ENCODE measurements at places on chromosomes 16 and 17.

- no peak for DNase-seq
These were observed 162.3 kb downstream of the MSI2 start for GRCh38 chr17:57418463-57419246.

DNA sequence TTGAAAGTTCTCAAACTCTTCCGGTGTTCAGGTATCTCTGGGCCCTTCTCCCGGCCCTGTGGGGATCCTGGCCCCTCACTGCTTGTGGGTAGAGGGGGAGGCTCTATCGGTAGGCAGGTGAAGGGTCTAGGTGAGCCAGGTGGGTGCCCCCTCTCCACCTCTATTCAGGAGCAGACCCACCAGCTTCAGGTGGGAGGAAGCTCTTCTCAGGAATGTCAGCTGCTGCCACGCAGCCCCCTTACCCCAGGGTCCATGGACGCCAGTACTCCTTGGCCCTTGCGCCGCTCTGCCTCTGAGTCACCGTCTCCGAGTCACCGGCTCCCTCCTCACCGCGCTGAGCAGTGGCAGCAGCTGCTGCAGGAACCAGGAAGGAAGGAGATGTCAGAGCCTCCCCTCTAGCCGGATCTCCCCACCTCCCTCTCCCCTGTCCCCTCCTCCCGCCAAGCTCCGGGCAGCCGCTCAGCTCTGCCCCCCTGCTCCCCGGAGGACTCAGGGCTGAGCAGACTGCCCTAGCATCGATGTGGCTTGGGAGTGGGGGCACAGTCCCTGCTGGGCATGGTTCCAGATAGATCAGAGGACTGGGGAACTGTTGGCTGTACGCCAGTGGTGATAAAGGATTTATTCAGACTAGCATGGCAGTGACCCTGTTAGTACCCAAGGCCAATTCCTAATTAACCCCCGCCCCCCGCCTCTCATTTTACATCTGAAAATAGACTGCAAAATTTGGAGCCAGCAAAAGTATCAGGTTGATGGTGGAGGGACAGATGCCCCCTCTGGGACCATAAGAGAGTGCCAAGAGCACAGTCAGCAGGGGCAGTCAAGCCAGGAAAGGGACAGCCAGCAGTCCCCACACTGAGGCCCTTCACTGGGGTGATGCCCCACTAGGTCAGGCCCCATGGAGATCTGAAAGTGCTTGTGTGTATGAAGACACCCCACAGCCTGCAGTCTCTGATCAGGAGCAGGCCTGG lies at the start of gene OSBPL7:
Gene OSBPL7, minus strand, starts transcription at position 371 of the 968 bp plus-strand sequence. CDS start 1,516 bp downstream, outside the sequence.
- DNase-seq: peak; percentile 93

DNA sequence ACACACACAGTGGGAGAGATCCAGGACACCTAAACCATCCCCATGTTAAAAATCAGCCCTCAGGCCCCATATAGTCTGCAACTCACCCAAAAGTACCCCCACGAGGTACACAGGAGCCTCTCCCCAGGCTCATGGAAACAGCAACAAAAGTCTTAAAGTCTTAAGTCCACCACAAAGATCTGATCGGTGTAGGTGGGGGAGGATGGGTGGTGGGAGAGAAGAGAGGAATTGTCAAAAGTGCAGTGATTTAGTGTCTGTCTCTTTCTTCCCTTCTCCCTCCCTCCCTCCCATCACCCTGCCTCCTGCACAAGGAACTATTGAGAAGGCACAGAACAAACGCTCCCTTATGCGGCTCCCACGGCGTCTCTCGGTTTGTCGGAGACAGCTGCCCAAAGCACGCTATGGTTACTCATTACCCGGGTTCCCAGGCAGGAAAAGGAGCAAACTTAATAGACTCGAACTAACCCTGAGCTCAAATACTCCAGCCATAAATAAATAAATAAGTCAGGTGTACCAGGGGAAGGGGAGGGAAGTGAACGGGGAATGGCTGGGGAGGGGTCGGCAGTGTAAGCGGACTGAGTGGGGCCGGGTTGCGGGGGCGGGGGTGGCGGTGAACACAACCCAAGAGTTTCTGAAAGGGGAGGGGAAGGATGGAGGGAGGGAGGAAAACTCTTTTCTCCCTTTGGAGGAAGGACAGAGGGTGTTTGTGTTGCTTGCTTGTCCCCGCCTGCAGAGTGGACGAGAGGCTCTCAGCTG lies 477.4 kb downstream of the SLC39A11 start:
- no peak for DNase-seq

DNA sequence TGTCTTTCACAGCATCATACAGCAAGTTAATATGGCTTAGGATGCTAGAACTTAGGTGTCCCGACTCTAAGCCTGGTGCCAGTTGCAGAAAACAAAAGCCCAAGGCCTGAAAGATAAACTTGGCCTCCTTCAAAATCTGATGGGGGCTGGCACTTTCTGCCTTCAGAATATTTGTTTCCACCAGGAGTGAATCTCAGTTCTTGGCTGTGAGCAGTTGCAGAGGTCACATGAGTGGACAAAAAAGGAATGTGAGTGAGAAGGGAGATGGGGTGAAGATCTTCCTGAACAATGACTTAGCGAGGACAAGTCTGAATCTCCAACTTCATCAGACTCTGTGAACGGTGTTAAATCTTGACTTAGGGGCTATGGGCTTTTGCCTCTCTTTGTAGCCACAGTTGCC lies 46.6 kb downstream of the HOXB1 start:
- no peak for DNase-seq

DNA sequence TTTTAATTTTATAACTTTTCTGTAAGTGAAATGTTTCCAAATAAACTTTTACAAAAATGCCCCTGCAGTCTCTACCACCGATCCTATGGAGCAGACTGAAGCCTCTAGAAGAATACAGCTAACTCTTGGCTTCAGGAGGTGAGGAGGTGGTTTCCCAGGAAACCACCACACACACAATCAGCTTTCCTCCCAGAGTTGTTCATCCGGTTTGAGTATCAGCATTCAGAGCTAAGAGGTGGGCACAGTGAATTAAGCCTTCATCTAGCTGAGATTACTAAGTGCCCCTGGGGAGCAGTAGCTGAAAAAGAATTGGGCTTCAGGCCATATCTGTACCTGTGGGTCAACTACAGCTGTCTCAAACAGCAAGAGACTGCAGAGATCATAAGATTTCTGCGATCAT lies 139.7 kb downstream of the AATF start:
- DNase-seq: peak; percentile 33

DNA sequence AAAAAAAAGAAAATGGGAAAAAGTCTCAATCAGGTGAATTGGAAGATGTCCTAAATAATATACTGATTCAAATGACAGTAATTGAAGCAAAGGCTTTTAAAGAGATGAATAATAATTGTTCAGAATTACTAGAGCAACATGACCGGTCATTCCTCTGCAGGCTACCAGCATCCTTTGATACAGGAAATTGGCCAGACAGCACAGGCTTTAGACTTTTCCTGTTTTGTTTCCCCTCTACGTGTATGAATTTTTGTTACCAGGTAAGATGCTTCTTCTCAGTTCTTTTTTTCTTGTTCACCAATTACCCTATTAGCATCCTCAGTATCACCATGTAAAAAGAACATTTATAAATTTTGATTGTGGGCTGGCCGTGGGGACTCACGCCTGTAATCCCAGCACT lies 77.5 kb downstream of the RPGRIP1L start:
- DNase-seq: no peak

DNA sequence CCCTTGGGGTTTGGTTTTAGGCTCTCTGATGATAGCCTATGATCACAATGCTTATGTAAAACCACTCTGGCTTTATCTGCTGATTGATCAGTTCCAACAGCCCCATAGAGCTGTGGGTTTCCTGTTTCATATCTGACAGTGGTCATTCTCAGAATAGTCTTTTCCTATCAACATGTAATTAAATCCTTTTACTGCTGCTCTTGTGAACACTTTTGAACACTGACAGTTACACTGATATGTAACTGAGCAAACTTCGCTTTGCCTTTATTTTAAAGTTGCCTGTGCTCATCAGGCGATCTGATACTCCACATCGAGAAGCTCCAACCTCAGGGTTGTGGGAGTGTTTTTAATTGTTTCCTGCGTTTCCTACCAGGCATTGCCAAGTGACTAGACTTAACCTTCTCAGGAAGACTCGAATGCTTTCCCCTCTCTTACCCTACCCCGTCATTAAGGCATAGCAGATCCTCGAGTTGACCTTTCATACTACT lies 17.3 kb upstream of the CLEC18B start:
- DNase-seq: peak; percentile 24

GRCh38 chr16:57941016-57941664 lies 29.8 kb downstream of the CNGB1 start:
- DNase-seq: no peak

- DNase-seq: no peak
These were observed 17.8 kb upstream of the TNS4 start for GRCh38 chr17:40519089-40519775.

DNA sequence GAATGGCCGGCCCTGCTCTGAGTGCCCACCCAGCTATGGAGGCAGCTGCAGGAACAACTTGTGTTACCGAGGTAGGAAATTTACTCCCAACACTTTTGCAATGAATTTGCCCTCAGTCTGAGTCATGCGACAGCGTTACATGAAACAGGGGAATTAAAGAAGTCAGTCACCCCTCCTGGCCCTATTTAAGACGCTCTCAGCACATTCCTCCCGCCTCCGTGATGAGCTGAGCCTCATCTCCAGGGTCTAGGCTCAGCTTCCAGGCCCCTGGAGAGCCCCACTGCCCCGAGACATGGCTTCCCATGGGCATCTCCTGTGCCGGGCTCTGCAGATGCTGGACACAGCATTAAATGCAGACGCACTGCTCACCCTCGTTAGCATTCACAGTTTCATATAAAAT lies 35.0 kb downstream of the CRISPLD2 start:
- DNase-seq: no peak

DNA sequence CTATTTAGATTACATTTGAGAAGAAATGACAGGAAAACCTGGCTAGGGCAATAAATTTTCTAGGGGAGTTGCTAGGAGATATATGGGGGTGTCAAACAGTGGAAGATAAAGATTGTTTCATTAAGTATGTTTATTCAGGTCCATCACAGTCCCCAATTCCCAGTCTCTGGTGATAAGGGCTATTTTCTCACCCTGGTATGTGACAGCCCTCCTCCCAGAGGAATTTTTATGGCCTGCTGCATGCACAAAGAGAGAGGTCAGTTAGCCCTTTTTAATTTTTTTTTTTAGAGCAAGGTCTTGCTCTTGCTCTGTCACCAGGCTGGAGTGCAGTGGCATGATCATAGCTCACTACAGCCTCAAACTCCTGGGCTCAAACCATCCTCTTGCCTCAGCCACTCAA lies 53.6 kb upstream of the ATF7IP2 start:
- DNase-seq: no peak

DNA sequence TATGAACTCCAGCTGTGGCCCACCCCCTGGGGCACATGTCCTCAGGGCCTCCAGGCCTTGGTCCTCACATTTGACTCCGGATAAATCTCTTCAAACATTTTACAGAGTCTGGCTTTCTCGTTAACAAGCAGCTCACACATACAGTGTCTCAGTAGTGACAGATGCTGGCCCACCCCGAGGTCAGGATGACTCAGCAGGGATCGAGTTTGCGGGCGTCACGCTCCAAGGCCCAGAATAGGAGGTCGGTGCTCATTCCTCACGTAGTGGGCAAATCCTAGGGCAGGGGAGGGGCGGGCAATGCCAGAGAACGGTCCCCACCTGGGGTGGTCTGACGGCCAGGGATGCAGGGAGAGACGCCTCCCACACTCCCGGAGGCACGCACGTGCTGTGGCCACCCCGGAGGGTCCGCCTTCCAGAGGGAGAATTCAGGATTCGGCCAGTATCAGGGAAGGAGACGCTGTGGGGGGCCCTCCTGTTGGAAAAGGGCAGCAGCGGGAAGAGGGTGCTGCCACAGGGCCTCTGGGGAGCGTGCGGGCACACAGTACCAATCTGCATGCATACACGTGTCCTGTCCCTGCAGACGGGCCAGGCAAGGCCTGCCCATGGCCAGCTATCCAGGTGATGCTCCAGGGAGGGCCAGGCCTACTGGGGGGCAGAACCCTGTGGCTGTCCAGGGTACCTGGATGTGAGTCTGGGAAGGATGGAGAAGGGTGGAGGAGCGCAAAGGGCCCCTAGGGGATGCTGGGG lies 8.6 kb downstream of the SLC7A5 start:
- no peak for DNase-seq

GRCh38 chr16:67244387-67245185 lies 2.7 kb downstream of the FHOD1 start:
- peak; percentile 92 for DNase-seq

- no peak for DNase-seq
These were observed 30.6 kb downstream of the IL21R start for GRCh38 chr16:27432558-27432957.

DNA sequence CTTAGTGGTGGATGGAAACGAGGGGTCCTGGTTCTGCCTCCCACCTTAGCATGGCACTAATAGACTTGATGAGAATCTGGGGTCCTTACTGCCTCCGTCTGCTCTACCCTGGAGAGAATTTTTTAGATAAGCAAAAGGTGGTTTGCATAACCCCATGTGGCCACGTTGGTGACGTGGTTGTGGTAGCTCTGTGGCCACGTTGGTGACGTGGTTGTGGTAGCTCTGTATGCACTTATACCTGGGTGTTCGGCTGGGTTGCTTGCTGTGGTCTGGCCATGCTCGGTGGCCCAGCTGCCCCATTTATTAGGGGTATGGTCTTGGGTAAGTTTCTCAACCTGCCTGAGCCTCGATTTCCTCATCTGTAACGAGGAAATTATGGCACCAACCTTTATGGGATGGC lies 13.0 kb downstream of the SPIRE2 start:
- peak; percentile 43 for DNase-seq

DNA sequence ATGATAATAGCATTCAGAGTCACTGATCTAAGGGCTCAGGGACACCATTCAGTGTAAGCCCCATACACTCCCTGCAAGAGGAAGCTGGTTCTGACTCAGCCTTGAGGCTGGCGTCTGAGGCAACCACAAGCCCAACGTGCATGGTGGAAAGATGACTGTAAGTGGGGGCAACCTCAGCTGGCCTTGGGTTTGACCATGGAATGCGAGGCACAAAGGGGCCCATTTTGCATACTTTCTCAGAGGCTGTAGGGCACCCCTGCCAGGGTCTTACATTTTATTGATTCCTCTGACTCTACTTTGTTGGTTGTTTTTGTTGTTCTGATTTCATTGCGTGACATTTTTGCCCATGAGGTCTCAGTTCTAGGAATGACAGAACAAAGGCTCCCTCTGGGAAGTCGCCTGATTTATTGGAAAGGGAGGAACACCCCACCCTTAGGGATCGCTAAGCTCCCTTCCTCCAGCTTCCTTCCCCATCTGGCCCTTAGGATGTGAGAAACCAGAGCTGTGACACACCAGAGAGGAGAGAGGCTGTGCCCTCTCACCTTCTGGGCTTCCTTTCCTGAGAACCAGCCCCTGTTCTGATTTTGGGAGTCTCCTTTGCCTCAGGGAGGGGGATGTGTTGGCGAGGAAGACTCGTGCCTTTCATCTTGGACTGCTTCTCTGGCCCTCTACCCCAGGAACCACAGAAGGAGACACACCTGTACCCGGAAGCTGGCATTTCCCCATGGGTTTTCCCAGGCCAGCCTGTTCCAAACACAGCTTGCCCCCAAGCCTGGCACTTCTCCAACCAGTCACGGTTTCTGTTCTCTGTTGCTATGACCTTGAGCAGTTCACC lies 5.6 kb upstream of the CIITA start:
- peak; percentile 63 for DNase-seq

Data from CD4-positive, alpha-beta T cell treated with Interleukin-4 for 4 hours (primary cell).